ENCODE measurements at places on chromosomes 3 and 15.

GRCh38 chr3:97901313-97902248 is 70.7 kb downstream of the RIOX2 start:
- DNase-seq = no peak

- DNase-seq = peak; percentile 53
Observed at GRCh38 chr15:96331144-96331944, 844 bp downstream of the NR2F2 start.

- DNase-seq = no peak
Observed at GRCh38 chr15:33618350-33618749, 307.6 kb downstream of the RYR3 start.

DNA sequence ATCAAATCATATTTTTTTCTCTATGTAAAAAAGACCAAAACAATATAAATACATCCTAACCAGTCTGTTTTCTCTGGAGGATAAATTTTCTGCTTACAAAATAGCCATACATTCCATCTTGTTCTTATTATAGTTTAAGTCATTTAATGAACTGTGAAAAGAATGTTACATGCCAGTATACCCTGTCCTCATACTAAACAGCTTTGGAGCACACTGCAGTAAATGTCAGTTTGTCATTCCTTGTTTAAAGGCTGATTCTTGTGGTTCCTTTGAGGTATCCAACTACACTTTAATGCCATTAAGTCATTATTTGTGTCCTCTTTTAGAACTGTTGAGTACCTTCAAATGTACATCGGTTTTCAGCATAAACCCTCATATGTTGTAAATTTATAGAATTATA is 52.7 kb upstream of the DCBLD2 start:
- no peak for DNase-seq

DNA sequence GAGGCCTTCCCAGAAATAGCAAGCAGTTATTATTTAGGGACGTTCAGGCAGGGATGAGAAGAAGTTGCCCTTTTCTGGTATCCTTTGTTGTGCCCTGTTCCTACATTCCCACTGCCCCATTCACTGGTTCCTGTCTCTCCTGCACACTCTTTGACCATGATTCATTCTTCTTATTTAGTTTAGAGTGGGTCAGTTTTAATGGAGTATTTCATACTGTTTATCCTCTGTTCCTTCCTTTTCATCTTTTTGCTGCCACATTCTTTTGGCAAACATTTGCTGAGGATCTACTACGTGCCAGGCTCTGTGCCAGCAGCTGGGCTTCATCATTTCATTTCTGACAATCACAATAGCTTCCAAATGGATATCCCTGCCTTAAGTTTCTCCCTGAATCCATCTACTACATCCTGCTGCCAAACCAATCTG is 11.8 kb upstream of the EID1 start:
- DNase-seq = no peak

GRCh38 chr3:19540464-19540863 is 392.2 kb downstream of the KCNH8 start:
- DNase-seq = no peak

- DNase-seq = peak; percentile 98
Observed at GRCh38 chr3:123758081-123758564, 126.0 kb downstream of the MYLK start.
